ENCODE measurements at places on chromosomes 11 and 22.

- DNase-seq: peak; percentile 53
Observed at GRCh38 chr11:65576232-65576866, 496 bp downstream of the EHBP1L1 start.

GRCh38 chr11:71082454-71082853 is 169.9 kb downstream of the SHANK2 start:
- no peak for DNase-seq

- no peak for DNase-seq
Observed at GRCh38 chr11:12762696-12763324, 88.6 kb downstream of the TEAD1 start.

GRCh38 chr11:19345848-19346681 is 105.3 kb upstream of the E2F8 start:
- no peak for DNase-seq
